GM12878 (cell line): ENCODE measurements at places on chromosomes 7 and 10. TPM values are rescaled to one million over a fixed set of nuclear protein-coding genes. Genes with fewer than 3 reads are reported as not detected.

AGAP5 gene
- total RNA-seq, result 5.9 and 6.7 TPM in 2 replicates

BICC1 gene
- 0.08 and 0.10 TPM in 2 replicates for total RNA-seq

FANK1 gene
- total RNA-seq, result not detected in 2 replicates

TSPAN13 gene
- 0.26 and 0.35 TPM in 2 replicates for total RNA-seq

PILRA gene
- 7.0 and 7.5 TPM in 2 replicates for total RNA-seq

LBX1 gene
- total RNA-seq, result not detected in 2 replicates

UBTD1 gene
- 1.2 and 1.3 TPM in 2 replicates for total RNA-seq

STARD3NL gene
- total RNA-seq, result 62.9 and 66.1 TPM in 2 replicates

HHEX gene
- 17.8 and 21.6 TPM in 2 replicates for total RNA-seq

GIMAP1 gene
- 1.3 and 1.4 TPM in 2 replicates for total RNA-seq

TMEM140 gene
- total RNA-seq, result 3.0 and 5.2 TPM in 2 replicates

NODAL gene
- total RNA-seq, result 0.11 TPM in 1 of 2 replicates, not detected in the other

ZNF488 gene
- total RNA-seq, result not detected in 2 replicates

NACAD gene
- total RNA-seq, result not detected in 2 replicates

CNNM1 gene
- total RNA-seq, result not detected in 2 replicates

SLC39A12 gene
- 0.64 and 0.67 TPM in 2 replicates for total RNA-seq

IKZF1 gene
- total RNA-seq, result 125 and 131 TPM in 2 replicates

MCU gene
- total RNA-seq, result 17.3 and 18.2 TPM in 2 replicates

SPDYE16 gene
- total RNA-seq, result 0.26 TPM in 1 of 2 replicates, not detected in the other

PTPN20 gene
- 0.26 TPM in 1 of 2 replicates, not detected in the other for total RNA-seq

ZNF727 gene
- not detected in 2 replicates for total RNA-seq

CPA4 gene
- 0.18 and 0.37 TPM in 2 replicates for total RNA-seq

SHTN1 gene
- 3.2 and 3.8 TPM in 2 replicates for total RNA-seq

GPRIN2 gene
- total RNA-seq, result 0.13 TPM in 1 of 2 replicates, not detected in the other

CNTNAP2 gene
- total RNA-seq, result 0.08 TPM in 2 replicates

KCNH2 gene
- 0.18 and 0.19 TPM in 2 replicates for total RNA-seq

GPR85 gene
- total RNA-seq, result 0.05 TPM in 1 of 2 replicates, not detected in the other

PWWP2B gene
- 0.72 and 0.87 TPM in 2 replicates for total RNA-seq

CREB5 gene
- total RNA-seq, result 65.7 and 66.8 TPM in 2 replicates

TYW1B gene
- total RNA-seq, result 4.3 TPM in 2 replicates

EPDR1 gene
- 4.5 and 5.5 TPM in 2 replicates for total RNA-seq

SPRN gene
- total RNA-seq, result not detected in 2 replicates

ZNF518A gene
- 14.8 and 15.1 TPM in 2 replicates for total RNA-seq

SFTPA1 gene
- total RNA-seq, result 2.4 and 3.7 TPM in 2 replicates

ECHDC3 gene
- total RNA-seq, result 6.6 and 8.5 TPM in 2 replicates

ZNF117 gene
- 7.0 and 7.5 TPM in 2 replicates for total RNA-seq

CUL2 gene
- total RNA-seq, result 31.3 and 34.5 TPM in 2 replicates

SLC26A5 gene
- not detected in 2 replicates for total RNA-seq

SMKR1 gene
- 1.3 and 1.6 TPM in 2 replicates for total RNA-seq

HYAL4 gene
- 0.37 TPM in 1 of 2 replicates, not detected in the other for total RNA-seq

FAM25C gene
- total RNA-seq, result not detected in 2 replicates
